Stimulated activated CD4-positive, alpha-beta T cell treated with anti-CD3 and anti-CD28 coated beads, Interleukin-12 subunit alpha, Interleukin-12 subunit beta, amount 100 ng/mL, for 4 hours (primary cell): ENCODE measurements at places on chromosomes 12 and 14.

DNA sequence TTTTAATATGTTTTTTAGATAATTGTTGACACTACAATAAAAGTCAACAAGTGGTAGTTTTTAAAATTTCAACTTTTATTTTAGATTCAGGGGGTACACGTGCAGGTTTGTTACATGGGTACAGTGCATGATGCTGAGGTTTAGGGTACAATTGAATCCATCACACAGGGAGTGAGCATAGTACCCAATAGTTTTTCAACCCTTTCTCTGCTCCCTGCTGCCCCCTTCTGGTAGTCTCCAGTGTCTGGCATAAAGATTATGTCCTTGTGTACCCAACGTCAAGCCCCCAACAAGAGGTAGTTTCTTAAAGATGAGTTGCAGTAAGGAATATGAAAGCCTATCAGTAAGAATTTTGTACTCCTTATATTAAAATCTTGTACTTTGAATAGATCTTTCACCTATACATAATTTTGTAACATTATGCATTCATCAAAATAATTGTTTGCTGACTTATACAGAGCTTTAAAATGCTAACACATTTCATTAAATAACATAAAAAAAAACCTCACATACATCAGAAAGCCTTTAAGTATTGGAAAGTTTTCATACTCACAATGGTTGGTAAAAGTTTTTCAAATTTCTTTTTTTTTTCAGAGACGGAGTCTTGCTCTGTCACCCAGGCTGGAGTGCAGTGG lies 5.4 kb upstream of the RALGAPA1 start:
- DNase-seq, result peak; percentile 72

GRCh38 chr14:76984297-76984696 lies 44.2 kb downstream of the IRF2BPL start:
- DNase-seq, result no peak

GRCh38 chr12:105025890-105026289 lies 39.8 kb downstream of the NOPCHAP1 start:
- DNase-seq, result no peak

- DNase-seq, result no peak
Measured at GRCh38 chr12:32612658-32613614, 66.2 kb upstream of the DNM1L start.

GRCh38 chr12:9969673-9970072 lies 1.5 kb upstream of the CLEC12A start:
- no peak for DNase-seq
